GM23338 (cell line): ENCODE measurements at places on chromosomes 3 and 15.

GRCh38 chr3:123325766-123326256 lies 123.1 kb downstream of the ADCY5 start:
- DNase-seq: no peak

GRCh38 chr3:51137715-51138114 lies 247.4 kb upstream of the MANF start:
- DNase-seq: no peak

DNA sequence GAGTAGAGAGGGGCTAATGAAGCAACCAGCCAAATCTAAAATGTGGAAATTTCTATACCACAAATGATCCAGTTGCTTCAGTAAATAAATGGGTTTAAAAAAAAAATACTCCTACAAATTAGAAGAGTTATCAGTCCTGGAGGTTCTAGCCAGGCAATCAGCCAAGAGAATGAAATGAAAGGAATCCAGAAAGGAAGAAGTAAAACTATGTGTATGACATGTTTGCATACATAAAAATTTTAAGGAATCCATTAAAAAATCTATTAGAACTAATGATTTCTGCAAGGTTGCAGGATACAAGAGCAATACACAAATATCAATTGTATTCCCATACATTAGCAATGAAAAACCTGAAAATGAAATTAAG lies 9.6 kb downstream of the MESP2 start:
- DNase-seq: no peak

GRCh38 chr15:74220475-74221248 lies 15.5 kb upstream of the CCDC33 start:
- DNase-seq: no peak
